ENCODE measurements at places on chromosomes 11 and 22.
A peak's percentile ranks its signal among the peaks of the same experiment; 100 is the strongest.

DNA sequence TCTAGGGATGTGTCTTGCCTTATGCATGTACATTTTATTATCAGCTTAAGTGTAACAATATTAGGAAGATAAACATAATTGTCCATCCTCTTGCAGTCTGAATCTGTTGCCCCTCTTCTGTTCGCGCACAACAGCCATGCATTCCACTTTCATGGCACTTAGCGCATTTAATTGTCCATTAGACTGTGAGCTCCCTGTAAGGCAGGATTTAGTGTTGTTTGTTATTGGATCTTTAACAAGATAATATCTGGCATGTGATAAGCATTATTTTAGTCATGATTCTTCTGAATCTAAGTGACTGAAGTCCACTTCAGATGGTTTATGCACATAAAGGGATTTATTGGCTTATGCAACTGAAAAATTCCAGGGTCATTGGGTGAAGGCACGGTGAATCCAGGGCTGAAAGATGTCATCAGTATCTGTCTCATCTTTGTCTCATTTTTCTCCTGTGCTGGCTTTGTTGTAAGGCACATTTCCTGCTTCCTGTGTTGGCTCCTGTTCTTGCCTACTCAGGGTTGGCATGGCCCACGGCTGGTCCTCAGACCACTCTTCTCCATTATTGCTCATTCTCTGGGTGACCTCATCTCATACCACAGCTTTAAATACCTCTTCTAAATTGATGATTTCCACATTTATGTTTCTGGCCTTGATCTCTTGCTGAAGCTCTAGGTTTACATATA, 37.6 kb downstream of the ATXN10 start:
- DNase-seq, result no peak

DNA sequence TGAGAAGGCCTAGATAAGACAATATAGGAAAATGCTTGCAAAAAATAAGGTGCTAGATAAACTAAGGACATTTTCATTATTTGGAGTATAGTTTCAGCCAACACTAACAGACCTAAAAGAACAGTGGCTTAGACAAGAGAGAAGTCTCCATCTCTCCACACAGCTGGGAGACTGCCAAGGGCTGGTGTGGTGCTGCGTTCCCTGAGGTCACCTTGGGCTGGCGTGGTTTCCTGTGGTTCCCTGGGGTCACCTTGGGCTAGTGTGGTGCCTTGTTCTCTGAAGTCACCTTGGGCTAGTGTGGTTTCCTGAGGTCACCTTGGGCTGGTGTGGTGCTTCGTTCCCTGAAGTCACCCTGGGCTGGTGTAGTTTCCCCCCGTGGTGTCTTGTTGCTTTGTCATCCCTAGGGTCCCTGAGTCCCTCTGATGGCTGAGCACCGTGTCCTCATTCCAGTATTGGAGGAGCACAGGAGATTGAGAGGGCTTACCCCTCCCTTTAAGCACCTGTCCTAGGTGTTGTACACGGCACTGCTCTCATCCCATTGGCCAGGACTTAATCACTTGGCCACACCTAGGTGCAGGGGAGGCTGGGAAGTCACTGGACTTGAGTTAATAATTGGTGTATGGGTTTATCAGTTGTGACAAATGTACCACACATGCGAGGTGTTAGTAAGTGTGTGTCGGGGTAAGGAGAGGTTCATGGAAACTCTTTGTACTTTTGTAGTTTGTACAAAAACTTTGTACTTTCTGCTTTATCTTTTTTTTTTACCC, 14.9 kb downstream of the SAMM50 start:
- DNase-seq, result no peak

- no peak for DNase-seq
Observed at GRCh38 chr11:83990160-83990733, 704.1 kb upstream of the CCDC90B start.

DNA sequence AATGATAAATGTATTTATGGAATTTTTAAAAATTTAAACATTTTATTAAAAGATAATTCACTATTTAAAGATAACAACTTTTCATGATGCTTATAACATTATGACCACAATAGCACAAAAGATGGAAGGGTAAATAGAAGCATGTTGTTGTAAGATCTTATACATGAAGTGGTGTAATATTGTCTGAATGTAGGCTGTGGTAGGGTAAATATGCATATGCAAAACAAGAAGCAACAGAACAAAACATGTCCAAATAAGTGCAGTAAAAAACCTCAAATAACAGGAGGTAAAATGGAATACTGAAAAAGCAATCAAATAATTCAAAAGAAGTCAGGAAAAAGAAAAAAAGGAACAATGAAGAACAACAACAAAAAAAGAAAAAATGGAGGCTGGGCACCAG, 56.0 kb downstream of the ADM start:
- DNase-seq, result no peak

DNA sequence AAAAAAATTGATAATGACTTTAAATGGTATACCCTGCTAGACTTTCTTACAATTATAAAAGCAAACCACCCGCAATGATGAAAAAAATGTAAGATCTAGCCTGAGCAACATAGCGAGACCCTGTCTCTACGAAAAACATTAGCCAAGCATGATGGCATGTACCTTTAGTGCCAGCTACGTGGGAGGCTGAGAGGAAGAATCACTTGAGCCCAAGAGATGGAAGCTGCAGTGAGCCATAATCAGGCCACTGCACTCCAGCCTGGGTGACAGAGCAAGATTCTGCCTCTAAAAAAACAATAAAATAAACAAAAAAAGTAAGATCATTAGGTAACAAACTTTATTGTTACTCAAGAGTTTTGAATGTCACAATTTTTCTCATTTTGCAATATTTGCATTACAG, 39.2 kb downstream of the KMT5B start:
- DNase-seq, result no peak

- no peak for DNase-seq
Observed at GRCh38 chr11:57203359-57203758, 21.6 kb downstream of the LRRC55 start.

GRCh38 chr11:83092488-83093384, 21.0 kb upstream of the RAB30 start:
- DNase-seq, result no peak

DNA sequence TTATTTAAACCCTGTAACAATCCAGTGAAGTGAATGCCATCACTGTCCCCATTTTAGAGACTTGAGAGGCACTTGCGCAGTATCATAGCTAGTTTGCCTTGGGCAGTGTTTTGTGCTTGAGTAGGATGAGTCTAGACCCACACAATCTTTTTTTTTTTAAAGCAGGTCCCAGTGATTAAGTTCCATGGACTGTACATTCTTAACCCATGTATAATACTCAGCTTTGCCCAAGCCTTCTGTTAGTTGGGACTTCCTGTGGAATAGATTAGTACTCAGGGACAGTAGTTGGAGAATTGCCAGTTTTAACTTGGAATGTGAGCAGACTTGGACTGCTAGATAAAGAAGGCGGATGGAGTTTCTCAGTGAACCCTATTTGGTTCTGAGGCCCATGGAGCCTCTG, 108.6 kb upstream of the RASSF10 start:
- peak; percentile 18 for DNase-seq

- no peak for DNase-seq
Observed at GRCh38 chr11:72239313-72239848, 4.6 kb downstream of the PHOX2A start.

GRCh38 chr11:30585892-30586250, 282 bp downstream of the MPPED2 start:
- no peak for DNase-seq

- no peak for DNase-seq
Observed at GRCh38 chr11:134063124-134063495, 5.8 kb upstream of the JAM3 start.

GRCh38 chr11:63534895-63535461, 1.6 kb upstream of the PLAAT4 start:
- DNase-seq, result no peak

GRCh38 chr11:13338019-13338426, 60.4 kb downstream of the BMAL1 start:
- peak; percentile 24 for DNase-seq

DNA sequence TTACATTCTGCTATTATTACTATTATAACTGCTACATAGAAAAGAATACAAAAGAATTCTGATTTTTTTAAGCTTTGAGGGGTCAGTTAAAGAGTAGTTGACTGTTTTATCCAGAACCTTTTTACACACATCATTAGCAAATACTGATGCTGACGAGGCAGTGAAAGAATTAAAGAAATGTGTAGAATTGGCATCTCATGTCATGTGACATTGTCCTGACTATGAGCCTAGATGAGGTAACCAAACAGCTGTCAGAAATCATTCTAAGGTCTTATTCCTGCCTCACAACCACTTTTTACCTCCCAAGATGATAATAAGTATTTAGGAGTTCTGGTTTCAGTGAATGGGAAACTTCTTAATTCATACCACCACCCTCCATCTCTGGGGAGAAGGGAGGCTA, 121.0 kb downstream of the SLC1A2 start:
- no peak for DNase-seq

DNA sequence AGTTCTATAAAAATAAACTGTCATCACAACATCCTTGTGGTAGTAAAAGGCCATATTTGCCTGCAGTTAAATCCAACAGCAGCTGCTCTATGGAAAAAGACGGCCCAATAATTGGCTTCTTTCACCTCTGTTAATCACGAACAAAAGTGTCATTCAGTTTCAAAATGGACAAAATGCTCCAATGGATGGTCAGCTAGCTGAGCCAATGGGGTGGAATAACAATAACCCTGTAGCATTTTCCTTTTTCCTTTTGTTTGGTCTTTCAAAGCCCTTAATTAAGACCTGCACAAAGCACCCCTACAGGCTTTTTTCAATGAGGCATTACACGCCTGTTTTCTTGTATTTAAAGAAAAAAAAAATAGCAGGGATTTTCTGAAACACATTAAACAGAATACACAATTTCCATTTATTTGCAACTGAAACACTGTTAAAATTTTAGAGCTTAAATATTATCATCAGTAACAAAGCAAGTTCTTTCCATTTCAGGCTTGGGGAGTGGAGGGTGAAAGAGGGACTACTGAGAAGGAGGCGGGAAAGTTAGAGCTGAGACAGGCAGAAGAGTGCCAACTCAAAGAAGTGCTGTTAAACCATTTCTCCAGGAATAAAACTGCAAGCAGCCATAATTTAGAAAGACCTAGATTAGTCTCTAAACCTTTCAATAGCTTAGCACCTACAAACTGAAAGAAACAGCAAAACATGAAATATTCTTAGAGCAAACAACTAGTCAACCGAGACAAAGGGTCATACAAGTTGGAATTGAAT, 28.7 kb downstream of the LGR4 start:
- no peak for DNase-seq

DNA sequence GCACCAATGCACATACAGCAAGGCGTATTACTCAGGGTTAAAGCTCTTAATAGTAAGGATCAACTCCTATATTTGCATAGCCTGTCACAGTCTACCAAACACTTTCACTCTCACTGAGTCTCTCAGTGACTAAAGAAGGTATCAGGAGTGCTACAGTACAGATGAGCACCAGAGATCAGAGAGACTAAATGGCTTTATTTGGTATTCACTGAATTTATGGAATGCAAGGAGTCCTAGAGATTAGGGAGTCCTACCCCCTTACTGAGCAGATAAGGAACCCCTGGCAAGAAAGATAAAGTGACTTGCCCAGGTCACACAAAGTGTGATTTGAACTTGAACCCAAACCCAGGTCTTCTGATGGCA, 396.4 kb upstream of the CCDC90B start:
- no peak for DNase-seq

All from smooth muscle cell of the brain vasculature (primary cell).